M059J (cell line): ENCODE measurements at places on chromosomes 2 and 18.

- DNase-seq = no peak
These were observed 12.3 kb upstream of the CDKL4 start for GRCh38 chr2:39256040-39256439.

DNA sequence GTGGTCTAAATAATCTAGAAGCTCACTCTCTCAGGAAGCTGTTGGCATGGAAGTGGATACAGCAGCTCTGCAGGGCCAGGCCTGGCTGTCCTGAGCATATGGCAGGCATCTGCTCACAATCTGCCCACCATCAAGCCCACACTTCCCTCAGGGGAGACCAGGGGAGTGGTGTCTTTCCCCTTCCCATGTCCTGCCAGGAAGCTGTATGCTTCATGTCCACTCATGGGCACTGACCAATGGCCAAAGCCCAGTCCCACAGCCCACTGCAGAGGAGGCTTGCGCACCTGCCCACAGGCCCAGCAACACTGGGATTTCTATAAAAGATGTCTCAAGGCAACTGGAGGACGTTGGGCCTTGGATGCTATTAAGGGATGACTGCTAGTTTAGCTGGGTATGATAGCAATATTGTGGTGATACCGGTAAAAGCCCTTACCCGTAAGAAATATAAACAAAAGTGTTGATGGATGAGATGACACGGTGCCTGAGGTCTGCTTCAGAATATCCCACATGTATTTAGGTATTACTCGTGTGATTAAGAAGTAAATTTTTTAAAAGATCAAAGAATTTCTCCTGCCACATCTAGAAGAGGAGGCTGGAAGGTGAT lies 106.7 kb upstream of the CTDP1 start:
- DNase-seq = no peak

GRCh38 chr2:120600335-120600734 lies 135.3 kb upstream of the GLI2 start:
- no peak for DNase-seq

DNA sequence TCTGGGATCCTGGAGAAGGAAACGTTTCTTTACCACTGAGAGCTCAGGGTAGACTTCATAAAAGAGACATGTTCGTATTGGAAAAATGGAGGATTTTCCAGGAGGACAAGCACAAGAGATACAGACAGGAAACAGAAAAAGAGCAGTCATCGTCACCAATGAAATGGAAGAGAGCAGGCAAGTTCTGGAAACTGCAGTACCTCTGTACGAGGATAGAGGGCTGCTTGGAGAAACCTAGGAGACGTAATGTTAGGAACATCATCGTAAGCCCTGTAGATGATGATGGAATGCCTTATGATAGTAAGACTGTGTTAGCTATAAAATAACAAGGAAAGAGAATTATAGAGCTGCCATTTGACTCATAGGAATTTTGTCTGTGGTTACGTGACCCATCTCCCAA lies 121.1 kb upstream of the KLHL14 start:
- peak; percentile 1 for DNase-seq

DNA sequence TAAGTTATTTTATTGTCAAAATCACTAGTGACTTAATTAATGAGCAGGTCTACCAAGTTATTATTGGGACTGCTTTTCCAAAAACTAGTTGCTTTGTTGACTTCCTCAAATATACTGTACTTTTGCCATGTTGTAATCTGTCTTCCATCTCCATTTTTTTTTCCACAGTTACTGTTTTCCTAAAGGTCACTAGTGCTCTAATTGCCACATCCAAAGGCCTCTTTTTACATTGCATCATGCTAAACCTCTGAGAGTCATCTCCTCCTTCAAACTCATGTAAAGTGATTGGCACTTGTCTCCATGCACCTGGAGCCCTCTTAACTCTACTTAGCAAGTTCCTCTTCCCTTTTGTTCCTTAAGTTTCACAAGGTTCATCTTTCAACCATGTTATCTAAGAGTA lies 11.8 kb downstream of the PMAIP1 start:
- no peak for DNase-seq

- DNase-seq = peak; percentile 78
These were observed 102.5 kb downstream of the ATL2 start for GRCh38 chr2:38274286-38275276.

DNA sequence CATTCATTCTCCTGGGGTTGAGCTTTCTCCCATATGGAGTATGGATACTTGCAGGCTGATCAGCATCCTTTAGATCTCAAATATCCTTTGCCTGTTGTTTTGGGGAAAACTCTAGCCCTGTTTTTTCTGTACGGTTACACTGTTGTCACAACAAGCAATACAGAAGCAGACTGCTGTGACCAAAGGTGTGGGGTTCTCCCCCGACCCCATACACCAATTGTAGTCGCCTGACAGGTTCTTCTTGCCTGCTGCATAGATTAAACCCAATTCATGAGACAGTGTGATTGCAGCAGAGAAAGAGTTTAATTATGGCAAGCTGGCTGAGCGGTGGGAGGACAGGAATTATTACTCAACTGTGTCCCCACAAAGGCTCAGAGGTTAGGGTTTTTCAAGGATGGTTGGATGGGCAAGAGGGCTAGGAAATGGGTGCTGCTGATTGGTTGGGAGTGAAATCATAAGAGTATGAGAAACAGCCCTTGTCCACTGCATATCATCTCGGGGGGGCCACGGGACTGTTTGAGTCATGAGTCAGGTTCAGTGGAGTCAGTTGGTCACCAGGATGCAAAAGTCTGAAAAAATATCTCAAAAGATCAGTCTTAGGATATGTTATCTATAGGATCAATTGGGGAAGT lies 40.6 kb downstream of the ITGB1BP1 start:
- DNase-seq = peak; percentile 26

DNA sequence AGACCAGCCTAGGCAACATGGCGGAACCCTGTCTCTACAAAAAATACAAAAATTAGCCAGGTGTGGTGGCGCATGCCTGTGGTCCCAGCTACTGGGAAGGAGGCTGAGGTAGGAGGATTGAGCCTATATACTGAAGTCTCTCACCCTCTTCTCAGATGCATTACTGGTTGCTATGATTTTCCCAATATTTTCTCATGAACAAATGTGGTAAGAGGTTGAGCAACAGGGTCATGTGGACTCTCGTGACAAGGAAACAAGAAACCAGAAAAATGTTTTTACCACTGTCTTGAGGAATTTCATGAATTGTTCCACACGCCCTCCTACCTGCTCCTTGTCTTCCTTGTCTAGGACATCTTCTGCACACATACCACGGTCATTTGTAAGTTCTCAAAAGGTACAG lies 12.4 kb downstream of the LMAN2L start:
- no peak for DNase-seq

GRCh38 chr2:219245899-219246230 lies 586 bp downstream of the STK16 start:
- no peak for DNase-seq

- DNase-seq = no peak
These were observed 53.6 kb downstream of the DPYSL5 start for GRCh38 chr2:26901326-26902183.

DNA sequence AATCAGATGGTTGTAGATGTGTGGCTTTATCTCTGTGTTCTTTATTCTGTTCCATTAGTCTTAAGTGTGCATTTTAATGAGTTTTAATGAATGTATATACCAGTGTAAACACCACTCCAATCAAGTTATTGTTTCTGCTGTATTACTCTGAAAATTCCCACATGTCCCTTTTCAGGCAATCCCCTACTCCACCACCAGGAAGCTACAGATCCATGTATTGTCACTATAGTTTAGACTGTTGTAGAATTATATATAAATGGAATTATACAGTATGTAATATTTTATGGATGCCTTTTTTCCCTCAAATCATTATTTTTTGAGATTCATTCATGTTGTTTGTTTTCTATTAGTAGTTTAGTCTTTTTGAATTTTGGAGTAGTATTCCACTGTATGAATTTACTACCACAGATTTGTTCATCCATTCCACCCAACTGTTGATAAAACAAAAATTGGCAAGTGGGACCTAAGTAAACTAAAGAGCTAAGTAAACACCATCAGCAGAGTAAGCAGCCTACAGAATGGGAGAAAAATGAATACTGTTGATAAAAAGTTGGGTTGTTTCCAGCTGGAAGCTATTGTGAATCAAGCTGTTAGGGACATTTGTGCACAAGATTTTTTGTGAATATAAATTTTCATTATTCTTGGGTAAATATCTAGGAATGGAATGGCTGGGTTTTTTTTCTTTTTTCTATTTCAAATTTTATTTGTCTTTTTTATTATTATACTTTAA lies 262.0 kb downstream of the CAMKMT start:
- DNase-seq = no peak

DNA sequence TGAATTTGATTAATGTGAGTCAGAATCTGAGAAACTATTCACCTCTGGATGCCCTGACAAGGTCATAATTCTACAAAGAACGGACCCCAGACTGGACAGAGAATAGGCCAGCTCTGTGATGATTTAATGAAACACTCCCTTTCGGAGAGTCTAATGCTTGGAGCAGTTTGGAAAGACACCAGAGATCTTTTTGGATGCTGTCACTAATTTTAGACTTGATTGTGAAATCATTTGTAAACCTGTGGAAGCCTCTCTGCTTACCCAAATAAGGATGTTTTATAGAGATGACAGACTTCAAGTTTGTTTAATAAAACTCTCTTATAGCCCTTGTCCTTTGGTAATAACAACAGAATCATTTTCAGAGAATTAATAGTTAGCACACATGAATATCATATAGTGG lies 83.5 kb downstream of the MYL12B start:
- peak; percentile 44 for DNase-seq

- DNase-seq = no peak
These were observed 278.9 kb downstream of the TGIF1 start for GRCh38 chr18:3728704-3729437.

DNA sequence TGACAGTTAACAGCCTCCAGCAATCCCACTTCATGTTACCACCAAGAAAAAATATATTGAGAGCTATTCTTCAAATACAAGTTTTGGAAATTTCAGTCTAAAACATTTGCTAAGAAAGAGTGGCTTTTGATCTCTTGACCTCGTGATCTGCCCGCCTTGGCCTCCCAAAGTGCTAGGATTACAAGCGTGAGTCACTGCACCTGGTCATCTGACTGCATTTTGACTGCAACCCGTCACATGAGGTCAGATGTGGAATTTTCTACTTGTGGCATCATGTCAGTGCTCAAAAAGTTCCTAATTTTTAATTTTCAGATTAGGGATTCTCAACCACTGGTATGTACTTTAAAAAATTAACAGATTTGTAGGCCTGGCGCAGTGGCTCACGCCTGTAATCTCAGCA lies 9.1 kb upstream of the CLK1 start:
- no peak for DNase-seq

DNA sequence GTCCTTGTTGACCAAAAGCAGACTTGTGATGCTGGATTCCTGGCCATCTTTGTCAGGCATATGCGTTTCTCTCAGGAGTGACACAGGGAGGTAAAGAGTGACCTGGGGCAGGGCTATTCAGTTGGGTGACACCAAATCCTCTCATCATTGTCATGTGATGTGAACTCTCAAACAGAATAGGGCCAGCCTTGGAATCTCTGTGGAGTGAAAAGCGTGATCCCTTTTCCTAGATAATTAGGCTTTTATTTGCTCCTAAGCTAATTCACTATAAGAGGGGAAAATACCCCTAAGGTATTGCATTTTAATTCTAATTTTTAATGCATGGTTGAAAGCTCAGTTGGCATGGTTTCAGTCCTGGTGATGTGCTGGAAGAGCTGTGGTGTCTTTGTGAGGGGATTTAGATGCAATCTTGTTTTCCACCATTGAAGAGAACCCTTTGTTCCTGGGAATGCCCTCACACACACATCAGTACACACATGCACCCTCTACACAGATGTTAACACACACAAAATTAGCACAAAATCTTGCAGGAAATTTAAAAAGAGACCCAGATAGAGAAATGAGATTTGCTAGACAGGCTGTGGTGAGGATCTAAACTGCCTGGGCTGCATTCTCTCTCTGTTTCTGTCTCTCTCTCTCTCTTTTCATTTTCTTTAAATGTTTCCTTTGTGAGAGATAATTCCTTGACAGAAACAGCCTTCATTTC lies 349.9 kb downstream of the TSN start:
- no peak for DNase-seq

DNA sequence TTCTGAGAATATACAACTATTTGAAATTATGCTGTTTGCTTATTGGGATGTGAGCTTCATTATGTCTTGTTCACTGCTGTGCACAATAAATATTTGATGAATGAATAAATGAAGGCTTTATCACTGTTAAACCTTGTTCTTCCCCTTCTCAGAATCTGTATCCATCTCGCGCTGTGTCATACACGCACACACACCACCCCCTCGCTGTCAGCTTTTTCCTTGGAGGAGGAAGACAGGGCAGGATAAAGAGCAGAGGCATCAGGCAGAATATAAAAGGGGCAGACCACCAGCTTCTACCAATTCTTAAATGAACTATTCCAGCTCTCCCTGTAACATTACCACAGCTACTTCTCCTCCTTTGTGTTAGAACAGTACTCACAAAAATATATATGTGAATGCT lies 75.0 kb downstream of the CD226 start:
- DNase-seq = no peak

DNA sequence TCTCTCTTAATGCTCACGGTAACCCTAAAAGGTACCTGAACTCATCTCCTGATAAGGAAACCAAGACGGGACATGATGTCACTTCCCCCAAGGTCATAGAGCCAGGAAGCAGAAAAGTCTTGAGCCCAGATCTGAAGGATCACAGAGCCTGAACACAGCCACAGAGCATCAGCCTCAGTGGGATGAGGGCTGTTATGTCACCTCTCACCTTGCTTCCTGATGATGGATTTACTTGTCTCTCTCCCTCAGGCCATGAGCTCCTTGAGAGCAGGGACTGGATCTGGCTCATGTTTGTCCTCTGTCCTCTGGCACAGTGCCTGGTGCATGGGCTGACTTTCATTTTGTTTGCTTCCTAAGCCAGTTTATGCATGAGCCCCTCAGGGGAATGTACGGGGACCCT lies 54.2 kb downstream of the SERTAD2 start:
- DNase-seq = no peak
